ENCODE measurements at places on chromosomes 3 and 15. TPM values are rescaled to one million over a fixed set of nuclear protein-coding genes. Genes with fewer than 3 reads are reported as not detected.

The MLF1 gene
- polyA plus RNA-seq = 10.1 TPM

The COL6A5 gene
- polyA plus RNA-seq = not detected

The DNAJA4 gene
- polyA plus RNA-seq = 2.5 TPM

The PTH1R gene
- 0.05 TPM for polyA plus RNA-seq

The ACSBG1 gene
- polyA plus RNA-seq = not detected

The EOGT gene
- 25.8 TPM for polyA plus RNA-seq

The TMEM45A gene
- polyA plus RNA-seq = 33.0 TPM

The CRYGS gene
- polyA plus RNA-seq = 2.0 TPM

The TLE3 gene
- 10.8 TPM for polyA plus RNA-seq

The PLA2G4D gene
- not detected for polyA plus RNA-seq

GRCh38 chr3:168040607-168041208 lies 55.0 kb downstream of the GOLIM4 start:
- DNase-seq = peak; percentile 43

DNA sequence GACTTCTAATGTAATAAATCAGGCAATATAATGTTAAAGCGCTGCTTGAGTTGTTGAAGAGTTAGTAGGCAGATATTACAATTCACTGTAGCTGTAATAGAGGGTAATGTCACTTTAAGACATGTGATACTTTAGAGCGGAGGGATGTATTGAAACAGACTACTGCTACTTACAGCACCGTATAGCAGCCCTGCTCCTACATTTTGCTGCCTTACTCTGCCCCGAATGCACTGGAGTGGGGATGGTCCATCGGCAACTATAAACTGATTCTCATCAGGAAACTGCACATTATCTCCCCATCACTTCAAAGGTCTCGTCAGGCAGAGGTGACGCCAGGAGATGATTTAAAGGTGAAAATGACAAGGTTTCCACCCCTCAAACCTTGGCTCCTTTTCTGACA lies 349.7 kb upstream of the SUCLG2 start:
- DNase-seq = no peak

GRCh38 chr15:26376243-26376642 lies 396.6 kb downstream of the GABRB3 start:
- DNase-seq = no peak

DNA sequence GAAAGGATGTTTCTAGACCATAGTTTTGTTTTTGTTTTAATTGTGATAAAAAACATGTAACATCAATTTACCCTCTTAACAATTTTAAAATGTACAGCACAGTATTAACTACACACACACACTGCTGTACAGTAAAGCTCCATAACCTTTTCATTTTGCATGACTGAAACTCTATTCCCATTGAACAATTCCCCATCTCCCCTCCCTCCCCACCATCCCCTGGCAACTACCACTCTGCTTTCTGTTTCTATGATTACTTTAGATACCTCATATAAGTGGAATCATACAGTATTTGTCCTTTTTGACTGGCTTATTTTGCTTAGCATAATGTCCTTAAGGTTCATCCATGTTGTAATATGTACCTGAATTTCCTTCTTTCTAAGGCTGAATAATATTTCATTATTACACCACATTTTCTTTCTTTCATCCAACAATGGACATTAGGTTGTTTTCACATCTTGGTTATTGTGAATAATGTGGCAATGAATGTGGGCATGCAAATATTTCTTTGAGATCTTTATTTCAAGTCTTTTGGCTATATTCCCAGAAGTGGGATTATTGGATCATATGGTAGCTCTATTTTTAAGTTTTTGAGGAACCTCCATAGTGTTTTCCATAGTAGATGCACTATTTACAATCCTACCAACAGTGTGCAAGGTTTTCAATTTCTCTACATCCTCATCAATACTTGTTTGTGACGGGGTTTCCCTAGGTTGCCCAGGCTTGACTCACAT lies 10.7 kb downstream of the CHST14 start:
- DNase-seq = no peak

GRCh38 chr15:67109141-67110034 lies 44.0 kb downstream of the SMAD3 start:
- DNase-seq = peak; percentile 97

DNA sequence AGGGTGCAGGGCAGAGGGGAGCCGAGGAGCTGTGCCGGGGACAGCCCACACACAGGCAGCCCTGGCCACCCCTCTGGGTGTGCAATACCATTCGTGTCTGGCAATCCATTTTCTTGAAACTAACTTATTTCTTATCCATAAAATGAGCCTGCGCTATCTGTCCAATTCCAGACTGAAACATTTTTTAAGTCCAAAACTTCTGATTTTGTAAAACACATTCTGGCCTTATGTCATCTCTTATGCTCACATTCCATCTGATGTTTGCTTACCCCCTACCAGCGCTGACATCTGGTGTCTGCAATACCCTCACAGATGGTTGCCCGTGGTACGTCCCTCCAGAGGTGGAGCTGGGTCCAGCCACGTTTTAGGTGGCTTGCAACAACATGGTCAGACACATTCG lies 31.8 kb downstream of the PCSK6 start:
- no peak for DNase-seq

- DNase-seq = no peak
Measured at GRCh38 chr15:41782371-41783282, 8.3 kb downstream of the MAPKBP1 start.

DNA sequence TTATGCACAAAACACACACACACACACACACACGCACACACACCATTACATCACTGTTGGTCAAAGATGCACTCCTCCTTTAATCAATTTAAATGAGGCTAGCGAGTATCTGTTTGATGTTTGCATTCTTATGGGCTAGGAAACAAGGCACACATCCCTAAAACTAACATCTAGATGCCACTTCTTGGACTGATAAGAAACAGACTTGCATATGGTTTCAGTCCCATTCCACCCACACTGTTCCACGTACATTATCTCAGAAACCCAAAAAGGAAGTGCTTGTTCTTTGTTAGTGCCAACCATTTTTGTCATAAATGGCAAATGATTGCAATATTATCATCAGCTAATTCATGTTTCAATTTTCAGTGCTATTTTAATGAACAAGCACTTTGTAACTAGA lies 69.5 kb downstream of the CCR1 start:
- no peak for DNase-seq

DNA sequence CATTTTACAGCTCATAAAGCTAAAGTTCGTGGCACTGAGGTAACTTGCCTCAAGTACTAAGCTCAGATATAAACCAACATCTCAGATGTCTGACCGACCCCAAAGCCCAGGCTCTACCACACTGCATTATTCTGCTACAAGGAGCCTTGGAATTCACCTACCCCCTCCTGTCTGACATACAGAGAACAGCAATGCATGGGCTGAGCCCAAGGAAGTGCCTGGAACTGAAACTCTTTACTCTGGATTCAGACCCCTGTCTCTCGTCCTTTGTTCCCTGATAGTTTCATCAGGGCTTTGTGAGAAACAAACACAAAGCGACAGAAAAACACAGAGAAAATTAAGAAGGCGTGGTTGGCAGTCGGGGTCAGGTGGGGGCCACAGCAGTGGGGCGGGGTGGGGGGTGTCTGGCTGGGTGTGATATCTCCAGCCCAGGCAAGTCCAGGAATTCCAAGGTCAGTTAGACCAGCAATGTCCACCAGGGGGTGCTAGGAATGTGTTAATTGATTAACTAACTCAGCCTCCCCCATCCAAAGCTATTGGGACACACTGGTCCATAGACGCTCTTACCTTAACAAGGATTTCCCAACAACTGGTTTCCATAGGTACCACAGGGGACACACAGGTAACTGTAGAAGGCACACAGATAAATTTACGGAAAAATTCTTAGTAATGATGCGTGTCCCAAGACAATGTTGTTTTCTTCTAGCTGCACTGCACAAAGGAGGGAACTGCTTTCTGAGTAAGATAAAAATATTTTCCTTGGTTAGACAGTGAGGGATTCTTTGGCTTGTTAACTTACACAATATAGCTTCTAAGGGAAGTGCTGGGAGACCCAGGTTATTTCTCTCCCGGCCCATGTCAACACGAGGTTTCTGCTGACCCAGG lies 18.8 kb upstream of the SSUH2 start:
- DNase-seq = peak; percentile 23

GRCh38 chr15:66603301-66604179 lies 37.7 kb upstream of the LCTL start:
- peak; percentile 39 for DNase-seq

- DNase-seq = peak; percentile 6
Measured at GRCh38 chr15:27844018-27844666, 255.0 kb downstream of the OCA2 start.

DNA sequence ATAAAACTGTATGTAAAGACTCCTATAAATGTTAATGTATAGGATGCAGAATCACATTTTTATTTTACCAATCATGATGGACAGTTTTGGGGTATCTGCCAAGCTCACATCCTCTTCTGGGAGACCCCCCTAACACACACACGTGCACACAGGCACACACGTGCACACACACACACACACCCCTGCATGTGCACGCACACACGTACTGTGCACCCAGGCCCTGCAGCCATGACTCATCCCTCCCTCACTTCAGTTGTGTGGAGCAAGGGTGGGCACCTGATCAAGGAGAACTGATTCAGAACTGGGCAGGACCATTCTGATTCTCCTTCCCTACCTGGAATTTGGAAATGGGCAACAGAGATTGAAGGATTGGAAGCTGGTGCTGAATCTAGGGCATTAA lies 16.0 kb upstream of the MINDY4B start:
- DNase-seq = no peak

DNA sequence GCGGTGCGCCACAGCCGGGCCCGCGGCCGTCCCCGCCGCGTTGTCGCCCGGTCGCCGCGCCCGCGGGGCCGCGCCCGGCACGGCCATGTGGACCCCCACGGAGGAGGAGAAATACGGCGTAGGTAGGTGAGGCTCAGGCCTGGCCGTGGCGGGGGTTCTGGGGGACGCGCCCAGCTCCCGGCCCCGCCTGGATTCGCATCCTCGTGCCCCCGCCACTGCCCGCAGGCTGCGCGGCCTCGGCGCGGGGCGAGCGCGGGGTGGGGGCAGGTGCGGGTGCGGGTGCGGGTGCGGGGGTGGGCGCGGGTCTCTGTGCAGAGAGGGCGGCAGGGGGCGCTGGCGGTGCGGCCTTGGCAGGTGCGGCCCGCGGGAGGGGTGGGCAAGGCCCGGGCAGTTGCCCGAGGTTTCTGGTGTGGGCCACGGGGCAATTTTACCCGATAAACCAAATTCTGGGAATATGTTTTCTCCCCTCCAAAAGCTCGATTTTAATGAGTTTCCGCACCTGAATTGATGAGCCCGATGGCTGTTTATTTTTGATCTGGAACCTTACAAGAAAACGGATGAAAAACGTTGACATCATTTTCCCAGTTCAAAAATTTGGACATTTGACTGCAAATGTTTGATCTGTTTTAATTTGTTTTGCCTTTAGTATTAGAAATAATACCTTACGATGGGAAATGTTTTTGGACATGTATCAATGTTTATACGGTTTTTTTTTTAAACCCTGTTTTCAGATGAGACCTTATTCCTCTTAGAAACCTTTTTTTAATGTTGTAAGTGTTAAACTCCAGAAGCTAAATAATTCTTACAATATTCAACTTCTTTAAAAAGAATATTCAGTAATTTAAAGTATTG lies 678 bp downstream of the DOCK3 start:
- DNase-seq = no peak

GRCh38 chr3:55654123-55654760 lies 167.1 kb upstream of the WNT5A start:
- no peak for DNase-seq

- no peak for DNase-seq
Measured at GRCh38 chr15:62770111-62770660, 272.4 kb upstream of the TPM1 start.

Measured in AG04450 (cell line).